Bone marrow (tissue), 2 donors: ENCODE measurements at places on chromosomes 7 and 10.

DNA sequence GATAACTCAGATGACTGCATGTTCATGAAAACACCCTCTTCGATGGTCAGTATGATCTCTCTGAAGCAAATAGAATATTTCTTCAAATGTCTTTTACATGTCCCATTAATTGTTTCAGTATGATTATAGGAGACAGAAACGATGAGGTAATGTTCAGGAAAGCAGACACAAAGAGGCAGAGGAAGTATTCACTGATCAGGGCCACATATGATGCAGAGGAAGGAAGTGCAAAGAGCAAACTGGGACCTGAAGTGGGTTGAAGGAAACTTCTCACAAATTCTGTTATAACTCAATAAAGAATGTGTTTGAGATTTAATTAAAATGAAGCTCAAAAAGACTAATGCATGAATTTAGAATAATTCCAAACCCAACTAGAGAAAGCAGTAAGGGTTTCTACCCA is 70.5 kb downstream of the TES start:
- DNase-seq = no peak

GRCh38 chr10:35426657-35427056 is 90.3 kb downstream of the CCNY start:
- DNase-seq = no peak

GRCh38 chr10:86449926-86450558 is 71.5 kb downstream of the WAPL start:
- DNase-seq = peak; percentile 31

DNA sequence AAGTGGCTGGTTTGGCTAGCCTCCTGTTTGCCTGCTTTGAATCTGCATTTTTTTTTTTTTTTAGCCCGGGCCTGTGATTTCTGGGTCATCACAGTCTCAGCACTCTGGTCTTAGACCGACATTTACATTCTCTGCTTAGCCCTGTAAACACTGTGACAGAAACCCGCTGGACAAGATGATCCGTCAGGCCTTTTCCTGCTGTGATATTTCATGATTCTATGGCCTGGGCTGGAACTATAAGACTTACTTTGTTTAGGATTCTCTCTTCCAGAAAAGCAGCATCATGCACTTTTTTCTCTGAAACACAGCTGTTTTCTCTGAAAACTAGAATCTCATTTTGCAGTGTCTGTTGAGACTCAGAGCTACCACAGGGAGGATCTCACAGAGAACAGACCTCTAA is 705.5 kb downstream of the GRID1 start:
- DNase-seq = no peak

- no peak for DNase-seq
Measured at GRCh38 chr10:92064506-92064905, 140.9 kb downstream of the BTAF1 start.

DNA sequence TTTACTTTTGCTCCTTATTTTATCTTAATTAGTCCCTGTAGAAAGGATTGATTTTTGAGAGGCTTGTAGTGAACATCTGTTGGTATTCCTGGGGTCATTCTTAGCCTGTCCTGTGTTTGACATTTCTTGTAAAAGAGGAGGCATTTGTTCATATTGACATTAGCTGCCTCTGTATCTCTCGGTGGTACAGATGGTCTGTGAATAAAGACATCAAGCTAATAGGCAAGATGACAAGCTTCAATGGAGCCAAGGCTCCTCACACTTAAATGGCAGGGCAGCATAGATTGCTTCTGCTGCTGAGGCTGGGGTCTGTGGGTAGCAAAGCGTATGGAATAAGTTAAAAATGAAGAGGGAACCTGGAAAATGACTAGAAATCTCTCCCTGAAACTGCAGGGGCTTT is 687.6 kb downstream of the LRMDA start:
- DNase-seq = no peak

- DNase-seq = no peak
Measured at GRCh38 chr7:112140600-112140999, 65.6 kb downstream of the DOCK4 start.

DNA sequence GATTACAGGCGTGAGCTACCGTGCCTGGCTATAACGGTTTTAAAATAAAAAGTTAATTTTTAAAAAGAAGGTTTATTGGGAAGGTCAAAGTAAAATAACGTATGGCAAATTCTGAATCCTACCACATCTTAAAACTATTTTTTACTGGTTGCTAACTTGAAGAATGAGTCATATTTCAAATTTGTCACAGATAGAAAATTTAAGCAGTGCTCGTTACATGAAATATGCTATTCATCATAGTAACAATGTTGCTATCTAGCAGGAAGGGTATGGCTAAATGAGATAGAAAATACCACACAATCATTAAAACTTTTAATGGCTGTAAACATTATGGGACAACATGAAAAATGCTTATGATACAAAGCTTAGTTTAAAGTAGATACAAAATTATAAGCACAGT is 500.5 kb downstream of the PHTF2 start:
- DNase-seq = no peak
